ENCODE measurements at places on chromosomes 1 and 21.

DNA sequence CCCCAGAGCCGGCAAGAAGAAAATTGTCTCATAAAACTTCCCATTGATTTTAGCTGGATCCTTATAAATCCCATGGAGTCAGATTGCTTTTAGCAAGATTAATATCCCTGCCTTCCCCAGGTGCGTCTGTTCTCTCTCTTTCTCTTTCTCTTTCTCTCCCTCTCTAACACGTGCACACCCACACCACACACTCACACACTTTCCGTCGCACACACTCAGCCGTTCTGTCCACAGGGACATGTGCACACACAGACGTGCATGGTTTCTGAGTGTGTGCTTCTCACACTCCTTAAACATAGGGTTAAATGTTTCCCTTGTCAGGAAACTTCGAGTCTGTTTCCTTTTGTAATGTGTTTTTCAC, 98.7 kb upstream of the NFIA start:
- DNase-seq = no peak

DNA sequence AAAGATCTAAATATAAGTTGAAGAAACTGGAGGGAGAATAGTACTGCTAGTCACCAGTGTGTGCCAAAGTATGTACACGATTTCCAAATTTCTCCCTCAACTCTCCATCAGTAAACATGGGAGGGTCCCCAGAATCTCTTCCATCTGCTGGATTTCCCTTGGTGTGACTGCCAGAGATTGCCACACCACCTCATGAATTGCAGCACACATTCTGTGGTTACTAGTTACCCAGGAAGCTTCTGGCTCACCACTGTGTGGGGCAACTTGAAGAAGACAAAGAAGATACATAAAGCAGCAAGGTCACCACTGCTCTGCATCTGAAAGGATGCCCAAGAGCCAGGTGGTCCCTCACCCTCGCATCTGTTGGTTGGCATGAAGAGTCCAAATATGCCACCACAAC, 191.7 kb upstream of the ESRRG start:
- DNase-seq = no peak

GRCh38 chr21:21290751-21291150, 292.5 kb downstream of the NCAM2 start:
- DNase-seq = no peak

DNA sequence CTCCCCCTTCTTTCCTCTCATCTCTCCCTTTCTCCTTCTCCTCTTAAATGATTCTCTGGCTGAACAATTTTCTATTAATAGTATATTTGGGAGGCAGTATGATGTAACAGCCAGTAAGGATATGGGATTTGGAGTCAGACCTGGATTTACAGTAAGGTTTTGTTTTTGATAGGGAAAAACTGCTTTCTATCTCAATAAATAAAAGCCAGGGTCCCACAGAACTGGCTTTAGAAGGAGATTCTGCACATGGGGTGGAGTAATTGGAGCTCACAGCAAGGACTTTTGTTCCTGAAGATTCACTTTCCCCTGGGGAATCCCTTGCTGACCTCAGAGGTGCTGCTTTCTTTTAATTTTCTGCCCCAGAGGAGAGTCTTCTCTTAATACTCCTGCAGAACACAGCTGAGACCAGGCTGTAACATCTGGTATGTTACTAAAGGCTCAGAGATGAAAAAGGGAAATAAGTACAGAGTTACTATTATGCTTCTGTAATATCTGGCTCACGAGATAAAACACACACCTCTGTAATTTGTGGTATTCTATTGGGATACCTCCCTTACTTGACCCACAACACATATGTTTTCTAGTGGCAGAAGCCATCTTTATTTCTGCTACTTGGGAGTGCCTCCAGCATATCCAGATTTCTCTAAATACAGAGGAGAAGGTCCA, 13.4 kb downstream of the EPB41 start:
- DNase-seq = no peak

DNA sequence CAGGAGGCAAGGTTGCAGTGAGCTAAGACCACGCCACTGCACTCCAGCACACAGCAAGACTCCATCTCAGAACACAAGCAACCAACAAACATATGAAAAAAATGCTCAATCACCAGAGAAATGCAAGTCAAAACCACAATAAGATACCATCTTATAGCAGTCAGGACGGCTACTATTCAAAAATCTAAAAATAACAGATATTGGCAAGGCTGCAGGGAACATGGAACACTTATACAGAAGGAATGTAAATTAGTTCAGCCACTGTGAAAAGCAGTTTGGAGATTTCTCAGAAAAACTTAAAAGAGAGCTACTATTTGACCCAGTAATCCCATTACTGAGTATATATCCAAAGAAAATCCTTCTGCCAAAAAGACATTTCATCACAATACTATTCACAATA, 27.6 kb upstream of the POGK start:
- no peak for DNase-seq

DNA sequence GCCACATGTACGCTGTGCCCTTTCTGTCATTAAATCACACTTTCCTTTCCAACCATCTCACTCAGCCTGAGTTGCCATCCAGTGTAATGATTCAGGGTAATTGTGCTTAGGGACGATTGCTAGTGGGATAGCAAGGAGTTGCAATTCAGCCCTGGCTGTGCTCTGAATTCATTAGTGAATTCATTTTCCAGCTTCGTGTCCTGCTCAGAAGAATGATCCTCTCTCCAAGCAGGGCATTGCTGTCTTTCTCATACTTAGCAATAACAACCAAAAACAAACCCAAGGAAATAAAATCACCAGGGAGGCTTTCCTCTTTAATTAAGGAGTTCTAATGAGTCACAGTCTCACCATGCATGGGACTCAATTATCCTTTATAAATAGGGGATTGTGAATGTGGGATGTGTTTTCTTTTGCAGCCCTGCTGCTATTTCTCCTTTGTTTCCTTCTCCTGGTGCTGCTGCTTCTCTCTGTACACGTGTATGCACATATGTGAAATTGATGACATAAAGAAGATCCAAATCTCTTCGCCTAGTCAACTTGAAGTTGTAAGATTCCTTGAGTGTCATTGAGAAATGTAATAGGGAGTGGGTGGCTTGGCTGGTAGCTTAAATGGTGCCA, 167.0 kb downstream of the TSEN15 start:
- DNase-seq = no peak

Measured in activated naive CD4-positive, alpha-beta T cell treated with Interleukin-2 at 50 U/mL for 16 hours (primary cell).